ENCODE measurements at places on chromosomes 7 and 10.

- DNase-seq, result no peak
Observed at GRCh38 chr10:15720635-15721287, 1.0 kb upstream of the ITGA8 start.

GRCh38 chr10:29555746-29556481 is 78.9 kb downstream of the SVIL start:
- DNase-seq, result peak; percentile 21

DNA sequence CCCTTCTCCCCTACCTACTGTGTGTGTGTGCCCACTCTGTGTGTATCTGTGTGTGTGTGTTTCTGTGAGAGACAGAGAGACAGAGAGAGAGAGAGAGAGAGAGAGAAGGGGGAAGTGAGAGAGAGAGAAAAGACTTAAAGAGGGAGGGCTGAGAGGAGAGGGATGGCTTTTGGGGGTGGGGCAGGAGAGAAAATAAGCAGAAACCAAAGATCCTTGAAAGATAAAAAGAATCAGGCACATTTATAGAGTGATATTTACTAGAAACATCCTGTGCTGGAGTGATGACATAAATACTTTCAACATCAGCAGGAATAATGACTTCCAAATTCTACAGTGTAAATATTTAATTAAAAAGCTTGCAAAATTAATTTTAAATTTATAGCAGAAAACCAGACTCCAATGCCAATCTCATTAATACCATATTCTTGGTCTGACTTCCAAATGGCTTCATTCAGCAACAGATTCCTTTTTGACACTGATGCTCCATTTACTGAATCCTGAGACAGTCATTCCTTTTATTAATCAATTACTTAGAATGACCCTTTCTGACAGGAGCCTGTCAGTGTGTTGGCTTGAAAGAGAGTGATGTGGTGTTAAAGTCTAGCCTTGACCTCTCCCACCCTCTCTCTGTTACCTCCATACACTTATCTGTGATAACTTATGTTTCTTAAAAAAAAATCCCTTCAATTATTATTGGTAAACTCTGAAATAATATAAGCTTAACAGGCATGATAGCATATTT is 41.7 kb upstream of the WNT2 start:
- no peak for DNase-seq

DNA sequence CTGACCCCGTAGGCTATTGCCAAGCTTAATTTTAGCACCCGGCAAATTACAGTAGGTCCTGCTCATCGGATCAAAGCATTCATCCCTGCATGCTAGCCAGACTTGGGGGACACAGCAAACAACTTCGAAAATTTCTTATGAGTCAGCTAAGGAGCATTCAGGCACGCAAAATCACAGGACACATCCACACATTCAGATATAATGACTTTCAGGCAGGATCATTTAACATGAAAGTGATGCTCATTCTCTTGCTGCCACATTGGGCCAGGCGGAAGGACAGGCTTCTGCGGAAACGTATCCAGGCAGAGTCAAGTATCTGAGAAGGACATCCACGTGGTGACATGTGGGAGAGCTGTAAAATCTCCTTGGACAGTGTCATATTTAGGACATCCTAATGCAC is 474.0 kb upstream of the NRP1 start:
- no peak for DNase-seq

DNA sequence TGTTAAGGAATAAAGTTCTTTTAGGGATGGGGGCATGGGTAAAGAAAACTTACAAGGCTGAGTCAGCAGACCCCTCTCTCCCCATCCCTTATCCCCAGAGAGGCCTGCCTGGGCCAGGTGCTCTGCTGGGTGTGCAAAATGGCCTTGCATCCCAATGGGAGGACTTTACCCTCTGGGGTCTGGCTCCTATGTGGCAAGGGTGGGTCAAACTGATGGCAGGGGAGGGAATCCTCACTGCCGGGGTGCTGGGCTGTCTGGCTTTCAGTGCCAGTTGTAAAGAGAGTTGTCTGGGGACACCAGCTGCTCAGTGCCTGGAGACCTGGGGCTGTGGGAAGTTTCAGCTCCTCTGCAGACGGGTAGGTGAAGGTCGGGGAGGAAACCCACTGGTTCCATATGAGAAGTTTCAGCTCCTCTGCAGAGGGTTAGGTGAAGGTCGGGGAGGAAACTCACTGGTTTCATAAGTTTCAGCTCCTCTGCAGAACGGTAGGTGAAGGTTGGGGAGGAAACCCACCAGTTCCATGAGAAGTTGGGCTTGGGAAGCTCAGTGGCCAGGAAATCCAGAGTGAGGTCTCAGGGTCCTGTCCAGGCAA is 127.2 kb upstream of the PODXL start:
- DNase-seq, result no peak

DNA sequence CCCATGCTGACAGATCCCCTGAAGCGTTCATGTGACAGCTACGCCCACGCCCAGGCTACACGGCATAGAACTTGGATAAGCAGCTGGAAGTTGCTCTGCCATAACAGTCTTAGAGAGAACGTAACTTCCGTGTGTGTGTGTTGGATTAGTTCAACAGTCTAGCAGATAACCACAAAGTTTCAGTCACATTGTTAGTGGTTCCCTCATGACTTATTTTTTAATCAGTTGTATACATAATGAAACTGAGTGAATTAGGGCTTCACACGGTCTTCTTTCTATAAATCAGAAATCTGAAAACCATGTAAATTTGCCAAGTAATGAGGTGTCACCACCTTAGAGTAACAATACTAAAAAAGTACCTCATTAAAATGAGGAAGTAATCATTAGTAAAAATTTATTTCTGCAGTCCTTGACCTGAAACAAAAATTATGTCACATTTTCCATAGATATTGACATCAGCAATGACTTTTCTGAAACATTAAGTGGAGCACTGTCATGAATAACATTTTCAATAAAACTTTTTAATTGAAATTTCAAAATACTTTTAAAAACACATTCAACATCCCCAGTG is 21.7 kb upstream of the MACC1 start:
- no peak for DNase-seq

GRCh38 chr10:86632951-86633350 is 21.4 kb upstream of the OPN4 start:
- DNase-seq, result no peak

DNA sequence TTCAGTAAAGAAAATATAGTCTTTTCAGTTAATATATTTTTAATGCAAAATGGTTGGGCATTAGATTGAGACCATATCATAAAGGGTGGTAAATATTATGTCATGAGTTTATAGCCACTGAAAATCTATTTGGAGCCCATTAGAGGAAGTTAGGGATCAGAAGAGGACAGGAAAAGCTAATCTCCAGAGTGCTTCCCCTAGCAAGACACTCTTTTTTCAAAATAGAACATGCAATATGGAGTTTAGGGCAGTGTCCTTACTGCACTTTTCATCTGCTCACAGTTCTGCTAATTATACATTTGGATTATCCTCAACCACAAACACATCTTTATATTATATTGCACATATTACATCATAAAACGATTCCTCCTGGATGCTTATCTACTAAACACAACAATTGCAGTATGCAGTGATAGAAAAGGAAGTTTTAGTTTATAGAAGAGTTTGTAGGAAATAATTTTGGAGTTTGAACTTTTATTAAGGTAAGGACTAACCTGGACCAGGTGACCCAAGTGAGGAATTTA is 159.8 kb downstream of the PHF14 start:
- DNase-seq, result no peak

All from amniotic stem cell (primary cell).